Aorta (tissue), 5 donors: ENCODE measurements at places on chromosomes 11 and 22. TPM values are rescaled to one million over a fixed set of nuclear protein-coding genes. Genes with fewer than 3 reads are reported as not detected.
A peak's percentile ranks its signal among the peaks of the same experiment; 100 is the strongest.

GRCh38 chr11:128843198-128843785 lies 23.8 kb downstream of the KCNJ1 start:
- H3K27ac ChIP-seq = no peak overlapping the region
- H3K4me1 ChIP-seq = no peaks in the 10 kb centered on the region
- no peaks in the 10 kb centered on the region for H3K36me3 ChIP-seq
- no peaks in the 10 kb centered on the region for H3K27me3 ChIP-seq
- no peak for DNase-seq

GRCh38 chr11:79663017-79663416 lies 222.2 kb upstream of the TENM4 start:
- no peak for DNase-seq
- H3K36me3 ChIP-seq = no peaks in the 10 kb centered on the region
- H3K4me1 ChIP-seq = no peaks in the 10 kb centered on the region

DNA sequence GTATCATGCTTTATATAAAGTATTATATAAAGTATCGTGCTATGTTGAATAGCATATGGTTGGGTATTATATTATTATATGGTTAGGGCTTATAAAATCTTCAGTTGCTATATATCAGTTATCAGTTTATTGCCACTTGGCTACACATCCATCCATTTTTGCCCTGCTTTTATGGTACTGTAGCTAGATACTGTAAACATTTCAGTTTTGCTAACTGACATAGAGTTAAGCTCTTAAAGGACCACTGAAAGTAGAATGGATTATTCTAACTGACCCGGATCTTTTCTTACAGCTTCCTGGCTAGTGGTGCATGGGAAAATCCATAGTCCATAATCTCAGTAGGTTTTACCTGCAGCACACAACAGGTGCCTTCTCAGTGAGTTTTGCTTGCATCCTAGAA lies 405.3 kb upstream of the LUZP2 start:
- no peak overlapping the region for H3K27ac ChIP-seq
- H3K4me1 ChIP-seq = no peaks in the 10 kb centered on the region
- no peaks in the 10 kb centered on the region for H3K27me3 ChIP-seq
- H3K36me3 ChIP-seq = no peaks in the 10 kb centered on the region

DNA sequence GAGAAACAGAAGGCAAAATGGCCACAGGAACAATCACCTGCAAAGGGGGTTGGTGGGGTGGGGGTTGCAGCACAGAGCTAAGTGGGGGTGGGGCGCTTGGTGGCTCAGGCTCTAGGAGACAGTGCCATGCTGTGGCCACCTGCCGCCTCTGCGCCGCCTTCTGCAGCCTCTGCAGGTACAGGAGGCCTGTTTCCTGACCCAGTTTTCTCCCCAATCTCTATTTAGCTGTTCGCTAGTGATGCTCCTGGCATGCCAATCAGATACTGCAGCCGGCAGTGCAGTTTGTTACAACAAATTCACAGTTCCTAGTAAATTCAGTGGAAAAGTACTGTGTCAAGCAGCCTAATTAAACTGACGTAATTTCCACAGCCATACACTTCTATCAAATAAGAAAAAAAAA lies 106.4 kb downstream of the SERGEF start:
- no peaks in the 10 kb centered on the region for H3K4me1 ChIP-seq
- no peak overlapping the region for H3K27ac ChIP-seq
- no peaks in the 10 kb centered on the region for H3K36me3 ChIP-seq
- DNase-seq = no peak
- no peak overlapping the region for H3K4me3 ChIP-seq

DNA sequence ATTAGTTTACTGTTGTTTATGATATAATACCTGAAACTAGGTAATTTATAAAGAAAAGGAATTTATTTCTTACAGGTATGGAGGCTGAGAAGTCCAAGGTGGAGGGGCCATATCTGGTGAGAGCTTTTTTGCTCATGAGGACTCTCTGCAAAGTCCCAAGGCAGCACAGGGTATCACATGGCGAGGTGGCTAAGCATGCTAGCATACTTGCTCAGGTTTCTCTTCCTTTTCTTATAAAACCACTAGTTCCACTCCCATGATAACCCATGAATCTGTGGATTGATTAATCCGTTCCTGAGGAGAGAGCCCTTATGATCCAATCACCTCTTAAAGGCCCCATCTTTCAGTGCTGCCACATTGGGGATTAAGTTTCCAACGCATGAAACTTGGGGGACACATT lies 82.7 kb downstream of the PHF21A start:
- H3K4me1 ChIP-seq = peaks cover 2% of the 10 kb centered on the region
- no peaks in the 10 kb centered on the region for H3K27me3 ChIP-seq
- H3K27ac ChIP-seq = no peak overlapping the region
- no peak overlapping the region for H3K4me3 ChIP-seq

DNA sequence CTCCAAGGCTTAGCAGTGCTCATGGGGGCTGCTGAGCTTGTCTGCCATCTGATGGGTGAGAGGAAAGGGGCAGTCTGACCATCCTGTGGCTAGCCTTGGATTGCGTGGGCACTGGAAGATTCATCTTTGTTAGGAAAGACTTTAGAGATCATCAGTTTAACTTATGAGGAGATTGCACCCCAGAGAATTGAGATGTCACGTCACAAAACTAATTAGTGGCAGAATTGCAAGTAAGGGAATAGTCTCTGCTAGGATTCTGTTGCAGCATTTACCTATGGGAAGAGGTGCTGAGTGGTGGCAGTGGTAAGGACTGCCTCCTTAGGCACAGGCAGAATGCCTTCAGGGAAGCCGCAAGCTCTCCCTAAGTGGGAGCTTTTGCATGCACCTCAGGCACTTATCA lies 42.8 kb upstream of the HSPA8 start:
- no peaks in the 10 kb centered on the region for H3K4me1 ChIP-seq
- DNase-seq = no peak
- H3K36me3 ChIP-seq = no peaks in the 10 kb centered on the region
- H3K27ac ChIP-seq = no peak overlapping the region

- H3K27ac ChIP-seq = no peak overlapping the region
- no peak overlapping the region for H3K4me3 ChIP-seq
- H3K36me3 ChIP-seq = no peaks in the 10 kb centered on the region
- H3K27me3 ChIP-seq = no peaks in the 10 kb centered on the region
- peaks cover 11% of the 10 kb centered on the region for H3K4me1 ChIP-seq
These were observed 220.3 kb upstream of the SESN3 start for GRCh38 chr11:95451261-95451660.

GRCh38 chr11:129388824-129389223 lies 13.2 kb downstream of the BARX2 start:
- H3K4me1 ChIP-seq = no peaks in the 10 kb centered on the region
- no peak overlapping the region for H3K4me3 ChIP-seq
- H3K36me3 ChIP-seq = no peaks in the 10 kb centered on the region
- H3K27ac ChIP-seq = no peak overlapping the region
- no peak for DNase-seq

- no peaks in the 10 kb centered on the region for H3K27me3 ChIP-seq
- DNase-seq = no peak
- H3K36me3 ChIP-seq = no peaks in the 10 kb centered on the region
- no peak overlapping the region for H3K27ac ChIP-seq
- no peak overlapping the region for H3K4me3 ChIP-seq
These were observed 32.1 kb downstream of the KCNJ4 start for GRCh38 chr22:38422611-38423511.

DNA sequence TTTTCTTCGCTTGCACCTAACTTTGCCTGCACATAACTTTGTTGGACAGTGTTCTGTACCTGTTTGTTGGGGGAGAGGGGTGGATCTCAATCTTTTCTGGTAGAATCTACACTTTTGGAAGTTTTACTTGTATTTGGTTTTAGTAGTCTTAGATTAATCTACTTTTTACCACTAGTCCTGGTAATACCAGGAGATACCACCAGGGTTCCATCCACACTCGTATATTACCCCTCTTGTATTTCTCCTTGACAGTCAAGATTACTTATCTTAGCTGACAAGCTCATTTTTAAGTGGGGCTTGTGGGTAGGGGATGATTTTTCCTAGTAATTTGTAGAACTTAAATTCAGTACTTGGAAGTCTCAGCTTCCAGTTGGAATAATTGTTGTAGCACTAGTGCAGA lies 37.3 kb upstream of the TECTA start:
- no peak overlapping the region for H3K4me3 ChIP-seq
- no peaks in the 10 kb centered on the region for H3K4me1 ChIP-seq
- H3K36me3 ChIP-seq = peaks cover 1% of the 10 kb centered on the region
- H3K27ac ChIP-seq = no peak overlapping the region
- no peak for DNase-seq

DNA sequence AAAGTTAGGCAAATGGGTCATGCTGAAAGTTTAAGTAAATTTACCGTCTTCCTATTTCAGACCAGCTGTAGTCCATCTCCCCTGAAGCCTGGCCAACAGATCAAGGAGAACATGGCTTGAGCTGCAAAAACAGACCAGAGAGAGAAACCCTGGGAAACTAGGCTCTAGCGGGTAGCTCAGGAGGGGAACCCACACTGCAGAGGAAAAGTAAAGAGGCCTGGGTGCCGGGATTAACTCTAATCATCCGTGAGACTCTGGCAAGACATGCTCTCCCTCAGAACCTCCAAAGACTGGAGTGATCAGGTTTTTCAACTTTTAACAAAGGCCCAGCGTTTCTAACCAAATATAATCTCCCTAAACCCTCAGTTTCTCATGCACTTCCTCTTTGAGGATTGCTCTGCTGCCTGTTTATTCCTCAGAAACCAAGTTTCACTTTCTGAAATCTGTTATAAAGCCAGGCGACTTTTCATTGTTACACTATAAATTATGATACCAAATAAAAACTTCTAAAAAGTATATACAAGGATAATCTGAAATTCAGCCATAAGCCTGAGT lies 67.5 kb downstream of the GAB2 start:
- H3K4me3 ChIP-seq = no peak overlapping the region
- peak overlapping the region; percentile 5 for H3K27ac ChIP-seq
- DNase-seq = no peak
- H3K36me3 ChIP-seq = no peaks in the 10 kb centered on the region

DNA sequence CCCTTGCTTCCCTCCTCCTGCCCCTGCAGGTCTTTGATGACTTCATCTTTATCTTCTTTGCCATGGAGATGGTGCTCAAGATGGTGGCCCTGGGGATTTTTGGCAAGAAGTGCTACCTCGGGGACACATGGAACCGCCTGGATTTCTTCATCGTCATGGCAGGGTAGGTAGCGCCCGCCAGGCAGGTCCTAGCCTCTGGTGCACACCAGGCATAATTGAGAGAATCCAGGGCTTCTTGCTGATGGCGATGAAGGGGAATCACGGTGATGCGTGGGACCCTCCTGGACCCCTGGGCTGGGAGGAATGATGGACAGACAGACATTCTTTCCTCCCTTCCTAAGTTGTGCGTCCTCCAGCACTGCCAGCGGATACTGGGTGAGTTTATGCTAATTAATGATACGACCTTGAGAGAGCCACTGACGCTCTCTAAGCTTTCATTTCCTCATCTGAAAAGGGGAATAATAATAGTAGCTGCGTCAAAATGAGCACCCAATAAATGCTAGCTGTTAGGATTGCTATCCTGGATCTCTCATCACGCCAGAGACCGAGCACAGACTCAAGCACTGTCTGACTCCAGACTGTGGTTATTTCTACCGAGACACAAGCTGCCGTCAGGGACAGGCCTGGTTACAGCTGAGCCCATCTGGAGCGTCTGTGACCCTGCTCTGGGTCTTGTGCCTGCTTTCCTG lies 30.1 kb downstream of the CACNA1I start:
- H3K36me3 ChIP-seq = no peaks in the 10 kb centered on the region
- no peaks in the 10 kb centered on the region for H3K27me3 ChIP-seq
- DNase-seq = no peak
- H3K27ac ChIP-seq = no peak overlapping the region

DNA sequence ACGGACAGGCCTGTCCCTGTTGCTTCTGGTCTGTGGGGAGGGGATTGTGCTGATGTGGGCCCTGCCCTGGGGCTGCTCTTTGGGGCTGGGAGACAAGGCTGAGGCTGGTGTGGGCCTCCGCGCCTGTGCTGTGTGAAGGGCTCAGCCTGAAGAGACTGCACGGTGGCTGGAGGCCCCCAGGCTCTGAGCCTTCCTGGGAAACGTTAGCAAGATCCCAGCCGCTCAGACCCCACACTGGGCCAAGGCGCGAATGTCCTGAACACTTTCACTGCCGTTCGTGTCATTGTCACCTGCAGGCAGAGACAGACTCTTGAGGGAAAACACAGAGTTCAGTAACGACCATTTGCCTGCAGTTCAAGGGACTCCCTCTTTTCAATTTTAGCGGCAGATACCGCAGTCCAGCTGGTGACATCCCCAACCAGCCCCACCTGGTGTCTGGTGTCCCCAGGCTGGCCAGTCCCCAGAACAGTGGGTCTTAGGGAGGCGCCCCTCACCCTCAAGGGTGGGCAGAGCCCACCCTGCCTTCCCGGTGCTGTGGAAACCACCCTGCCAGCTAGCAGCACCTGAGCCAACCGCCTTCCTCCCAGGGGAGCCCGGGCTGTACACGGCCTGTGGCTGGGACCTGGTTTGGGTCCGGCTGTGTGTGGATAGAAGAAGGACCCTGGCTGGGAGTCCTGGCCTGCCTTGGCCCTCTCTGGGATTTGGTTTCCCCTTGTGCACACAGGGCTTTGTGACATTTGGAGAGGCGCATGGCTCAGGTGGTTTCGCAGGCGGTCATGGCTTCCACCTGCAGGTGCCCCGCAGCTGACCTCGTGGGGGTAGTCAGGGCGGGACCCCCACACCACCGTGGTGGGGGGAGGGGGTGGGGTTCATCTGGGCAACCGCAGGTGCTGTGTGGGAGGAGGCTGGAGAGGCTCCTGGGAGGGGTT lies 5.7 kb downstream of the PANX2 start:
- no peaks in the 10 kb centered on the region for H3K36me3 ChIP-seq
- no peaks in the 10 kb centered on the region for H3K27me3 ChIP-seq
- peak; percentile 37 for DNase-seq
- H3K4me1 ChIP-seq = no peaks in the 10 kb centered on the region
- no peak overlapping the region for H3K27ac ChIP-seq

GRCh38 chr11:778976-779954 lies 2.0 kb upstream of the GATD1 start:
- no peaks in the 10 kb centered on the region for H3K4me1 ChIP-seq
- no peak overlapping the region for H3K27ac ChIP-seq
- DNase-seq = no peak
- no peaks in the 10 kb centered on the region for H3K27me3 ChIP-seq
- H3K36me3 ChIP-seq = no peaks in the 10 kb centered on the region

CATSPER1 gene
- 1.2 TPM for total RNA-seq

SLC43A3 gene
- 97.8 TPM for total RNA-seq

MS4A6A gene
- 214 TPM for total RNA-seq

KCNK4 gene
- total RNA-seq = not detected

HBG1 gene
- not detected for total RNA-seq

MPPED1 gene
- not detected for total RNA-seq

CD6 gene
- total RNA-seq = 1.6 TPM

C11orf21 gene
- total RNA-seq = 1.4 TPM

SLC22A12 gene
- total RNA-seq = not detected

CD44 gene
- total RNA-seq = 321 TPM

RASGRP2 gene
- total RNA-seq = 44.7 TPM

APLP2 gene
- 367 TPM for total RNA-seq

NLRP14 gene
- total RNA-seq = not detected

TPBGL gene
- total RNA-seq = 0.30 TPM

SLC22A25 gene
- not detected for total RNA-seq

PGR gene
- 16.7 TPM for total RNA-seq

CARD16 gene
- total RNA-seq = 30.6 TPM

PLEKHB1 gene
- total RNA-seq = 3.5 TPM

PGA4 gene
- total RNA-seq = 1.3 TPM
